Stimulated activated CD8-positive, alpha-beta memory T cell treated with anti-CD3 and anti-CD28 coated beads, Interleukin-7, amount 100 ng/mL, for 1 hour (primary cell): ENCODE measurements at places on chromosomes 12 and 14.

DNA sequence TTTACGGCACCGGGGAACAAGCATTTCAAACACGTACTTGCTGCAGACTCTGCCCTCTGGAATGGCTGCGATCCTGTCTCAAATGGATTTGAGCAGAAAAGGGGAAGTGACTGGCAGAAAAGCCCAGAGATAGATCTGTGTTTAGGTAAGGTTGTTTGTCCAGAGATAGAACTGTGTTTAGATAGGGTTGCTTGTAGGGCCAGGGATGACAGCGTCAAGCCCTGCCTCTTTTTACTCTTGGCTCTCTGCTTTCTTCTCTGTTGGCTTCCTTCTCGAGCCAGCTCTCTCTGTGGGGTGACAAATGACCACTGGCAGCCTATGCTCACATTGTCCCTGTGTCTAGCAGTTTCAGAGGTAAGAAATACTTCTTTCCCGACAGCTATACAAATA, 11.4 kb downstream of the DGLUCY start:
- no peak for DNase-seq

DNA sequence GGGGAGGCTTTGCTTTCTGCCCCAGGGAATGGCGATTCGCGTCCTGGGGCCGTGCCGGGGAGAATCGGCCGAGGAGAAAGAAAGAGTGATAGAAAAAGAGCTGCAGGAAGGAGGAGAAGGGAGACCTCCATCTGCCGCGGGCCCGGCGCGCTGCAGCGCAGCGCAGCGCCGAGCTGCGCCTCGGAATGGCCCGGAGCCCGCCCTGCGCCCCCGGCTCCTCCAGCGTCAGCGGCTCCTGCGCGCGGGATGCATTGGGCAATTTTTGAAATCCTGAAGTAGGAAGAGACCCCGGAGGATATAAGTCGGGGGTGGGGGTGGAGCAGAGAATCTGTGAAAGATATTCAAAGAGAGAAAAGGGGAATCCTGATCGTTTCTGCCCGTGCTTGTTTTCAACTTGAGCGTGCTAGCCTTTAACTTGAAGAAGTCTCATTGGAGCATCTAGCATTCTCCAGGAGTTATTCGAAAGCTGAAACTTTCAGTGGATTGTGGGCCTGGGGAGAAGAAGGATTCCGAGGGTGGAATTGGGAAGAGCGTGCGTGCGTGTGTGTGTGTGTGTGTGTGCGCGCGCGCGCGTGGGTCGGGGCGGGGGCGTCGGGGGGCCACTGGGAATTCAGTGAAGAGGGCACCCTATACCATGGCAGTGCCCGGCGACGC, 441 bp downstream of the PDE3A start:
- no peak for DNase-seq

GRCh38 chr14:67746927-67747326, 45.2 kb downstream of the RDH12 start:
- DNase-seq = no peak

DNA sequence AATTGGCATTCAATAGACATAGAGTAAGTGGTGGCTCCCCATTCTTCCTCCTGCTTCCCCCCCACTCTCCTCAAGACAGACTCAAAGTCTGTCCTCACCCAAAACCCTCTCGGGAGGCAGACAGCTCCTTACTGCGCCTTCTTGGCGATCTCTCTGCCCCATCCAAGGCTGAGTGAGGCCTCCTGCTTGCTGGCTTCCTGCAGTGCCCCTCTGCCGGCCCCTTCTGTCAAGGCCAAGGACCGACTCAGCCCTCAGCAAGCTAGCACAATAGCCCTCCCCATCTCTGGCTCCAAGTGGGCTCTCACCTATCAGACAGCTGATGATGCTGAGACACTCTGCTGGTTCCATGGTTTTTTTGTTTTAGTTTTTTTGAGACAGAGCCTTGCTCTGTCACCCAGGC, 62.5 kb upstream of the DLK1 start:
- no peak for DNase-seq

DNA sequence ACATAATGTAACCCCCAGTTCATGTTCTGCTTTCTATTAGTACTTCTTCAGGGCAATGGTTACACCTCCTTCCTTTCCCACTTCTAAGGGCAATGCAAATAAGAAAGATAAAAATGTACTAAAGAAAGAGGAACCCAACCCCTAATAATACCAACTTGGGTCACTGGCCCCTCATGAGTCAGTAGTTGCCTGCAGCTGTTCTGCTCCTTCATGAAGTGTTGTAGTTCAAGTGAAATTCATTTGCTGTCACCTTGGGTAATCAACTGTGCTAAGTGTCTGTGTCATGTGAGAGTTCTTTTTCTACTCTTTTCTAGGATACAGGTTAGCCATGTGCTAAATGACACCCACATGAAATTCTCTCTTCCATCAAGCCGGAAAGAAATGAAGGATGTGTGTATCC, 91.8 kb downstream of the PLXNC1 start:
- no peak for DNase-seq

GRCh38 chr14:56331592-56332216, 213.5 kb downstream of the PELI2 start:
- DNase-seq = no peak

GRCh38 chr14:79144896-79145295, 974.7 kb downstream of the NRXN3 start:
- no peak for DNase-seq

DNA sequence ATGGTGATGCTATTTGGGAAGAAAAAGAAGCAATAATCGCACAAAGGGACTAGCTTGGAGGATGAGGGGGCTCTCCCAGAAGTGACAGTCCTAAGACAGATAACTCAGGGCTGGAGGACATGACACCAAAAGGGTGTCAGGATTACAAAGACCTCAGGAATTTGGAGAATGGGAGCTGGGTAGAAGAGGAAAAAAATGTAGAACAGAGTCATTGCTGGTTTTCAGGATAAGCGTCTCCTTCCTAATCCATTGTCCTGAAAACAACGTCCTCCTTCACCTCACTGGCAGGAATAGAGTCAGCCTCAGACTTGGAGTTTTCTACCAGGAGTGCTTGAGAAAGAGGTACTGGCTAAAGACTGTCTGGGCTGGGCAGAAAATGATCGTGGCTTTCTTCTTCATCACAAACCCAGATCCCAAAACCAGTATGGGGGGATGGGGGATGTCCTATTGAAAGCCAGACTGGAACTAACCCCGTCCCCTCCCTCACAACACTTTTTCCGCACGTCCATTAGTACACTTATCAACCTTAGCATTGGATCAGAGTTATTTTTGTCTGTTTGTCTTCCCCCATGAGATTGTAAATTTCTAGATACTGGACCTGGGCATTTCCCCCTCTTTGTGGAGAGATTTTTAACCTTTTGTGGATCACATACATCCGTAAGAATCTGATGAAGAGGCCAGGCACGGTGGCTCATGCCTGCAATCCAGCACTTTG, 14.3 kb downstream of the B4GALNT3 start:
- DNase-seq = no peak

DNA sequence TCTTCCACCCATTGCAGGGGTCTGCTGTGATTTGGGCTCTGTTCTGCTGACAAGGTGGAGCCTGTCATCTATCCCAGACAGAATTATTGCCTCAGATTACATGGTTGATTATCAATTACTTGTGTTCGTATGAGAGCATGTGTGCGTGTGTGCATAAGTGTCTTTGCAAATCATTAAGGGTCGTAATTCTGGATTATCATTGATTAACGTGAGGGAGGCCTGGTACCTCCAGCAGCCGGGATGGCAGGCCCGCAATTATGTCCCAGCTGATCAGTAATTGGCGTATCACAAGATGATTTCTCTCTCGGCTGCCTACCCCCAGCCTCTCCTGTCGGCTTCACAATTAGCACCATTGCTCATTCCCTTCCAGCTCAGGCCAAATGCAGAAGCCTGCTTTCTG, 29.6 kb upstream of the IRF2BPL start:
- no peak for DNase-seq

- DNase-seq = no peak
These were observed 657 bp downstream of the PEBP1 start for GRCh38 chr12:118136559-118137003.
